ENCODE measurements at places on chromosomes 11 and 22. TPM values are rescaled to one million over a fixed set of nuclear protein-coding genes. Genes with fewer than 3 reads are reported as not detected.

MRGPRF gene
- total RNA-seq = 4.0 TPM

DDX17 gene
- total RNA-seq = 694 TPM

- H3K36me3 ChIP-seq = peaks cover 4% of the 10 kb centered on the region
- no peak for DNase-seq
- no peak overlapping the region for H3K27ac ChIP-seq
- H3K4me3 ChIP-seq = no peak overlapping the region
Measured at GRCh38 chr11:69554849-69555248, 73.4 kb downstream of the LINC01488 start.

- DNase-seq = no peak
- H3K4me3 ChIP-seq = no peak overlapping the region
- peaks cover 9% of the 10 kb centered on the region for H3K36me3 ChIP-seq
- H3K27me3 ChIP-seq = no peaks in the 10 kb centered on the region
Measured at GRCh38 chr22:41822317-41823057, 10.4 kb upstream of the SREBF2 start.

DNA sequence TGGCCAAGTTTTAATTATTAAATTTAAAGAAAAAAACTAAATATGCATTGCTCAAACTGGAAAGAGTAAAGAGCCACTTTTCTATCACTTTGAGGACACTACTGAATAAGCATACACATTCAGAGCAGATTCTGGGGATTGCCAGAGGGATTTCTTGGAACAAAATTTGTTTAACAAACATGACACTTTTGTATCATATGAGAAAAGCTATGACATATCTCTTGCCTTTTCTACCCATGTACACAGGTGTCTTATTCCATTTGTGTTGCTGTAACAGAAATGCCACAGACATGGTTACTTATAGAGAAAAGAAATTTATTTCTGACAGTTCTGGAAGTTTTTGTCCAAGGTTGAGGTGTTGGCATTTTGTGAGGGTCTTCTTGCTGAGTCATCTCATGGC, 13.5 kb upstream of the USP28 start:
- H3K27ac ChIP-seq = no peak overlapping the region
- peaks cover 9% of the 10 kb centered on the region for H3K4me1 ChIP-seq
- no peaks in the 10 kb centered on the region for H3K36me3 ChIP-seq
- no peak overlapping the region for H3K4me3 ChIP-seq
- DNase-seq = no peak

- no peak overlapping the region for H3K4me3 ChIP-seq
- DNase-seq = peak; percentile 88
Measured at GRCh38 chr11:123246749-123247495, 51.9 kb upstream of the CLMP start.

- H3K4me1 ChIP-seq = peaks cover 12% of the 10 kb centered on the region
- no peak for DNase-seq
- peak overlapping the region; percentile 90 for H3K4me3 ChIP-seq
- no peaks in the 10 kb centered on the region for H3K36me3 ChIP-seq
- H3K27me3 ChIP-seq = no peaks in the 10 kb centered on the region
Measured at GRCh38 chr11:6927030-6927617, 898 bp downstream of the ZNF215 start.

GRCh38 chr11:44088377-44088776, 7.1 kb upstream of the EXT2 start:
- no peak for DNase-seq
- H3K27ac ChIP-seq = no peak overlapping the region
- H3K4me3 ChIP-seq = no peak overlapping the region
- H3K36me3 ChIP-seq = peaks cover 34% of the 10 kb centered on the region

- H3K27me3 ChIP-seq = no peaks in the 10 kb centered on the region
- peaks cover 64% of the 10 kb centered on the region for H3K4me1 ChIP-seq
- peak within 1 kb of the TSS; percentile 93 for H3K27ac ChIP-seq
Measured at GRCh38 chr11:65558002-65558929, at the start of gene LTBP3. LTBP3 (minus strand) TSS chr11:65558359; CDS start chr11:65557959, 400 bp downstream.

DNA sequence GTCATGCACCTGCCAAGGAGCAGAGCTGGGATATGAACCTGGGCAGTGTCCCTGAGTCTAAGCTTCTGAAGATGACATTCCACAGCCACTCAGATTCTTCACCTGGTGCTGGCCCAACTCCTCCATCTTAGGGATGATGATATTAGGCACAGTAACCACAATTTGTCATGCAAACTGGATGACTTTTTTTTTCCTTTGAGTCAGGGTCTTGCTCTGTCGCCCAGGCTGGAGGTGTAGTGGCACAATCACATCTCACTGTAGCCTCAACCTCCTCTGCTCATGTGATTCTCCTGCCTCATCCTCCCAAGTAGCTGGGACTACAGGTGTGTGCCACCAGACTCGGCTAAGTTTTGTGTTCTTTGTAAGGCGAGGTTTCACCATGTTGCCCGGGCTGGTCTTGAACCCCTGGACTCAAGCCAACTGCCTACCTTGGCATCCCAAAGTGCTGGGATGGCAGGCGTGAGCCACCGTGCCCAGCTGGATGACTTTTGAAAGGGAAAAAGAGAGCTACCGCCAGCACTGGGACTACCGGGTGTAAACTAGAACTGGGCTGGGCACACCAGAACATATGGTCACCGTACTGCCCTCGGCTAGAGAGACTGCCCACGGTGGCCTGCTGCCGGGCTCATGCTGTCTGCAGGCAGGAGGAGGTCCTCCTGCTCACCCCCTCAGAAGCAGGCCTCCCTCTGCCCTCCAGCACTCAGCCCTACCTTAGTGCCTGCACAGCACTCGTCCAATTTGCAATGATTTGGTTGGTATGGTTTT, 77.7 kb downstream of the NAT10 start:
- no peak overlapping the region for H3K4me3 ChIP-seq
- H3K27me3 ChIP-seq = no peaks in the 10 kb centered on the region
- no peak for DNase-seq
- H3K4me1 ChIP-seq = peaks cover 18% of the 10 kb centered on the region

GRCh38 chr11:42975180-42975529, 336.6 kb upstream of the API5 start:
- H3K4me1 ChIP-seq = no peaks in the 10 kb centered on the region
- no peaks in the 10 kb centered on the region for H3K27me3 ChIP-seq
- H3K27ac ChIP-seq = no peak overlapping the region
- no peaks in the 10 kb centered on the region for H3K36me3 ChIP-seq
- DNase-seq = no peak
- no peak overlapping the region for H3K4me3 ChIP-seq

- no peak for DNase-seq
- peaks cover 34% of the 10 kb centered on the region for H3K36me3 ChIP-seq
- H3K4me3 ChIP-seq = no peak overlapping the region
- H3K27me3 ChIP-seq = no peaks in the 10 kb centered on the region
Measured at GRCh38 chr22:31841078-31841827, 87.4 kb downstream of the DEPDC5 start.

Data from mesothelial cell of epicardium (in vitro differentiated cells).